Bronchial epithelial cell (primary cell): ENCODE measurements at places on chromosomes 3 and 15.

- no peak for DNase-seq
These were observed 11.1 kb upstream of the EIF4A2 start for GRCh38 chr3:186772281-186772694.

DNA sequence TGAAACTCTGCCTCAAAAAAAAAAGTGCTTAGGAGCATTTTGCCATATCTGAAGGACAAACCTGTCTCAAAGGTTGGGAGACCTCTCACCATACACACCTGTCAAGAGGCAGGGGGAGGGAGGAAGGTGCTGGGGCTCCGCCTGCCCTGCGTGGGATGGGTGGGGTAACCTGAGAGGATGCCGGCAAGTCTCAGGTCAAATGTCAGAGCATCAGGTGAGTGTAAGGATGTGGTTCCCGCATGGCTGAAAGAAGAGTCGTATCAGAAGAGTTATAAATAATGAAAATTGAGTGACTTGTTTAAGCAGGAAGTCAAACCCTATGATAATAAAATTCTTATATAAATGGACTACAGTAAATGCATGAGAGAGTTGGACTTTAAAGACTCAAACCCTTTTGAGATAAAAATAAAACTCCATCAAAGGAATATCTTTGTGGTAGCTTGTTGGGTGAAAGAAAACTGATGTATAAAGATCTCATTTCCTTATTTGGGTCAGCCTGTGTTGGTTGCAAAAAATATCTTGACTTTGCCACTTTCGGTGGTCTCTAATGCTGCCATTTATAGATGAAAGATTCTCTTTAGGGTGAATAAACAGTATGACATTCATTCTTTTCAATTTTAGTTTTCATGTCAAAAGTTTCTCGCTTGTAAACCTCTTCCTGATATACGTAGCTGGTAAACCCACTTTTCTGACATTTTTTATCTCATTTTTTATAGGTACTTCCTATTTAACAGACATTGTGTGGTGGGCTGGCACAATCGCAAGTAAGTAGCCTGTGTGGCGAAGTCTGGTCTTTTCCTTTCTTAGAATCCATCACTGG, 23.8 kb downstream of the NIPA1 start:
- no peak for DNase-seq

DNA sequence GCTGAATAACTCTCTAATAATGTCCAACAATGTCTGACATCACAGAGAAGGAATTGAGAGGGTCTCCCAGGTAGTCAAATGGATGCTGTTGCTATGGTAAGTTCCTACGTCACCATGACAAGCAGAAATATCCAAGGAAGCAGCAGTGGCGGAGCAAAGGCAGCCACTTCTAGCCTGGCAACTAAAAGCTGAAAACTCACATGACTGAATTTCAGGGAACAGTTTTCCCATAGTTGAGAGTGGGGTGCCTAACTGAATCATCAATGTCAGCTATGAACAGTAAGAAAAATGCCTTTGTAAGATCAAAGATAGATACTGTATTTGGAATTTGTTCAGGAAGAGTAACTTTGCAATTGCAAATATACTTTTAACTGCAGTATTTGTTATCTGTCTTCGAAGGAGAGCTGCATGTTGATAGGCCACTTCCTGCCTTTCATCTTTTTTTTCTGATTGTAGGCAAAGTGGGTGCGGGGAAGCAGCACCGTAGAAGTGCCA, 161.7 kb downstream of the BBX start:
- no peak for DNase-seq

GRCh38 chr15:37902126-37902525, 32.3 kb upstream of the TMCO5A start:
- no peak for DNase-seq

DNA sequence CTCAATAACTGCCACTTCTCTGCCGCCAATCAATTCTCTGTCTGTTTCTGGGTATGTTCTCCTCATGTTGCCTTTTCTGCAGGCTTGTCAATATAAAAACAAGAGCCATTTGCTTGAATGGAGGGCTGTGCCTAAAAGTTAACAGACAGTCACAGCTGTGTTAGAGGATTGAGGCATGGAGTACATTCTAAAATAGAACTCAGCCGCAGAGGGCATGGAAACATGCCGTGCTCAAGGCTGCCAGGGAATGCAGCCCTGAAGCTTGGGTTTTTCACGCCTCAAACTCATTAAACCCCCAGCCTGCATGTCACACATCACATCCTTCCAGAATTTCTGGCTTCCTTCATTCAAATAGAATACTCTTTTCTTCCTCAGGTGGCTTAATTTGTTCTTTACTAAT, 166.6 kb downstream of the TPRG1 start:
- no peak for DNase-seq

GRCh38 chr3:101758224-101758623, 20.8 kb upstream of the NXPE3 start:
- DNase-seq = no peak

- DNase-seq = no peak
These were observed 48.0 kb downstream of the ARNT2 start for GRCh38 chr15:80452166-80452565.
